ENCODE measurements at places on chromosomes 7 and 10.

GRCh38 chr7:18338910-18339523 is 156.5 kb upstream of the HDAC9 start:
- DNase-seq = no peak

- DNase-seq = no peak
Measured at GRCh38 chr7:38681882-38682281, 50.7 kb upstream of the AMPH start.

- DNase-seq = no peak
Measured at GRCh38 chr10:80498078-80498832, 39.4 kb upstream of the SH2D4B start.

DNA sequence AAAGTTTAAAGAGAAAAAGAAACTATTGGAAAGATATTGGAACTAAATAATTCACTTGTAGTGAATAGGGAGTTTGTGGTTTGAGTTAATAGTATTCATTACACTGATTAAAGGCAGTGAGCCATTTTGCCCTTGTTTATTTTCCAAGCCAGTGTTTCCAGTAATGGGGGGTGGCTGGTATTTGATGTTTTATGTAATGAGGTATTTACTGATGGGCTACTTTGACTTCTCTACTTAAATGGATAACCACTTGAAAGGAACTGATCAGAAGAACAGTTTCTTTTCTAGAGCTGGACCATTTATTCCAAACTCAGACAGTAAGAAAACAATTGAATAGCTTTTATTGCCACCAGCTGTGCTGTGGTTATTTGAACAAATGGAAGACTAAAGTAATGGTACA is 227.0 kb upstream of the HDAC9 start:
- no peak for DNase-seq

- DNase-seq = peak; percentile 96
Measured at GRCh38 chr7:604001-604883, 84.6 kb upstream of the PDGFA start.

- DNase-seq = no peak
Measured at GRCh38 chr10:5488272-5489161, 10.9 kb downstream of the CALML5 start.

DNA sequence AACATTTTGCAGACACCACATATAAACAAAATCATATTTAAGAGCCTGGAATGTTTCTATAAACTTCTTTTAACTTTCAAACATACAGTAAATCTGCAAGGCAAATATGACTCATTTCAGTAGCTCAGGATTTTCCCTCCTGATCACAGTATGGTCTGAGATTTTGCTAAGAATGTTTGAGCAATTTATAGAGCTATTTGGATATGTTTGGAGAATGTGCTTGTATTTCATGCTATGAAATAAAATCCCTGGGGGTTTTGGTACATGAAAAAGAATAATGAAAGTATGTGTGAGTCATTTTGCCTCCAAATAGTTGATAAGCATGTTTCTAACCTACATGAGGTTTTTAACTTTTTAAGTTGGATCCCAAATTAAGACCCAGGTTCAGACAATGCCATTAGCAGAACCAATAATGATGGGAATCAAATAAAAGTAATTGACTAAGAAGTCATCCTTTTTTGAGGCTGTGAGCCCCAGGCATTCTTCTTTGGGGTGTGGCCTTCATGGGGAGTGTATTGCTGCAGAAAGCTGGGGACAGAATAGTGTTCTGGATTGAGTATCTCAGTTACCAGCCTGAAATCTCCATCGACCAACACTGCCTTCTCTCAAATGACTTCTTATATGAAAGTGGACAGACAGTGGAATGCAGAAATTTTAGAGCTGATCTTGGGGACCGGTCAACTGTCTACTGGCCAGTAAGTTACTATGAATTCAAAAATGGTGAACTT is 66.1 kb upstream of the AGBL3 start:
- no peak for DNase-seq

DNA sequence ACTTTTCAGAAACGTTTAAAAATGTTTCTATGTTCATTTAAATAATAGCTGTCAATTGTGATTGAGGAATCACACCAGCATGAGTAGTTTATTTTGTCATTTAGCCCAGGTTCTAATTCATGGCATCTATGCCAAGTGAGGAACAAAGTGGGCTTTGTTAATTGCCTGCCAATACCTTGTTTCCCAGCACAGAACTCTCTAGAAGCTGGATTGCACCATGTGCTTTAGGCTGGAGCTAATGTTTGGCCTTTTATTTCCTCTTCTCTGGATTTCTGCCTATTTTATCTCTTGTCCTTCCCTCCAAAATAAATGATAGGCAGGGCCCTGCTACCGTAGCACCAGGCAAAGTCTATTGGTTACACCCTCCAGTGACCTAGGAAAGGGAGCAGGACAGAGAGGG is 109.9 kb upstream of the ITGB1 start:
- no peak for DNase-seq

DNA sequence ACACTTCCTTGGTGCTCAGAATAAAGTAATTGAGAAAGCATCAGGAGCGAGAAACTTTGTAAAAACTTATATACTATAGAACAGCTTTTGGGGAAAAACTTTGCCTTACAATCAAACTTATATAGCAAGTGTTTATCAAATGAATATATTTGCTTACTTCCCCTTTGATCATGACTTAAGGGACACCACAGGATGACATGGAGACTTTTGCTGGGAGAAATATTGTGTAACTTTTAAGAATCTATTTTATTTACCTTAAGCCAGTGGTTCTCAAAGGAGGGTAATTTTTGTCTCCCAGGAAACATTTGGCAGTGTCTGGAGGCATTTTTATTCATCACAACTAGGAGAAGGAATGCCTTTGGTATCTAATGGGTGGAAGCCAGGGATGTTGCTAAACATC is 173.8 kb upstream of the HABP2 start:
- DNase-seq = no peak

DNA sequence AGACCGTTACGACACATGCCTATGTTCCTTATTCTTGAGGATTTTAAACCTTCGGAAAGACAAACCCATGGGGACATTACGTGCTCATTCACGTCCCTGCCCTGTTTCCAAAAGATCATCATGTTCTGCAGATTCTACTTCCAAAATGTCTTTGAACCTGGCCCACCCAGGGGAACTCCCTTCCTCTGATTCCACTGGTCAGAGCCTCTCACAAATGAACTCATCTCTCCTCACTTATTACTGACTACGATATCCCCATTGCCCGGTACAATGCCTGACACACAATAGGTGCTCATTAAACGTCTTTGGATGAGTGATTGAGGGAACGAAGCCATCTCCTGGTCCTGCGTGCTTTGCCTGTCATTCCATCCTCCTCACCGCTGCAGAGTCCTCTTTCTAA is 168.3 kb upstream of the RNF32 start:
- no peak for DNase-seq

DNA sequence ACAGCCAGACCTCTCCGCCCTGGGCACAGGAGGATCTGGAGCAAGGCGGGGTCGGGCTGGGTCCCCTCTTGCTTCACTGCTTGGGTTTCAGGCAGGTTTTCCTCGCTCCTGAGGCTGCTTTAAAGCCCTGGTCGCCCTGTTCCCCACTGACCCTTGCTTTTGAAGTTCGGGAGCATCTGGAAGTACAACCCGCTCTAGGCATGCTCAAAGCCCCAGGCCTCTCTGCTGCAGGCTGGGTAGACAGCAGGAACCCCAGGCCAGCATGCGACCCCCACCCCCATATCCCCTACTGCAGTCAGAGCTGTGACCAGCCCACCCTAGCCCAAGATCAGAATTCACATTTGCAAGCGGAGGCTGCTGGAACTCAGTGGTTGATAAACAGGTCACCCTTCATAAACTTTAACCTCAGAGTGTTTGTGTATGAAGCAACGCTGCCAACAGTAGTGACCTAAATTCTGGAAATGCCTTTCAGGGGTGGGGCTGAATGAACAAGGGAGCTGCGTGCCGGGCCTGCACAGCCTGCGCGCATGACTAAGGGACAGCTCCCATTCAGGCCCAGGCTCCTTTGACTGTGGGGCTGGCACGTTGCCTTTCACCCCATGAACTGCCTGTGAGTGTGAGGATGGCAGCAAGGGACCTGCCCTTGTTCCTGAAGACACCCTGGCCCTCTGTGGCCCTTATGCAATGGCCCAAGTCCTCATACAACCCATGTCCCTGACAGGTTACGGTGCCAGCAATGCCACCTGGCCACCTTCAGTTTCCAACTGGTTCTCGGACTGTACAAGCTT is 52.5 kb downstream of the PROSER2 start:
- no peak for DNase-seq
